Epithelial cell of alveolus of lung (primary cell): ENCODE measurements at places on chromosomes 4 and X. TPM values are rescaled to one million over a fixed set of nuclear protein-coding genes. Genes with fewer than 3 reads are reported as not detected.

The CD38 gene
- total RNA-seq, result 1.0 TPM in 1 of 2 replicates, not detected in the other

The CITED1 gene
- not detected in 2 replicates for total RNA-seq

The HTRA3 gene
- total RNA-seq, result 10.3 and 79.3 TPM in 2 replicates

The TMEM31 gene
- total RNA-seq, result not detected in 2 replicates

The RAPGEF2 gene
- total RNA-seq, result 17.3 and 17.6 TPM in 2 replicates

The FDCSP gene
- total RNA-seq, result 7.7 and 11.6 TPM in 2 replicates

The MSL3 gene
- total RNA-seq, result 11.9 and 25.0 TPM in 2 replicates
